ENCODE measurements at places on chromosomes 11 and 22. TPM values are rescaled to one million over a fixed set of nuclear protein-coding genes. Genes with fewer than 3 reads are reported as not detected.

The XNDC1N gene
- total RNA-seq, result 10.1 TPM

The ADAMTS8 gene
- total RNA-seq, result under 0.01 TPM

The C11orf87 gene
- not detected for total RNA-seq

The RCOR2 gene
- 2.0 TPM for total RNA-seq

The TMEM25 gene
- 13.0 TPM for total RNA-seq

The KDM4E gene
- total RNA-seq, result not detected

The NUCB2 gene
- 208 TPM for total RNA-seq

All from uterine smooth muscle cell (primary cell).